ENCODE measurements at places on chromosomes 16 and 17.
A peak's percentile ranks its signal among the peaks of the same experiment; 100 is the strongest.

GRCh38 chr17:34519282-34519681 lies 60.1 kb upstream of the TMEM132E start:
- no peak for DNase-seq

DNA sequence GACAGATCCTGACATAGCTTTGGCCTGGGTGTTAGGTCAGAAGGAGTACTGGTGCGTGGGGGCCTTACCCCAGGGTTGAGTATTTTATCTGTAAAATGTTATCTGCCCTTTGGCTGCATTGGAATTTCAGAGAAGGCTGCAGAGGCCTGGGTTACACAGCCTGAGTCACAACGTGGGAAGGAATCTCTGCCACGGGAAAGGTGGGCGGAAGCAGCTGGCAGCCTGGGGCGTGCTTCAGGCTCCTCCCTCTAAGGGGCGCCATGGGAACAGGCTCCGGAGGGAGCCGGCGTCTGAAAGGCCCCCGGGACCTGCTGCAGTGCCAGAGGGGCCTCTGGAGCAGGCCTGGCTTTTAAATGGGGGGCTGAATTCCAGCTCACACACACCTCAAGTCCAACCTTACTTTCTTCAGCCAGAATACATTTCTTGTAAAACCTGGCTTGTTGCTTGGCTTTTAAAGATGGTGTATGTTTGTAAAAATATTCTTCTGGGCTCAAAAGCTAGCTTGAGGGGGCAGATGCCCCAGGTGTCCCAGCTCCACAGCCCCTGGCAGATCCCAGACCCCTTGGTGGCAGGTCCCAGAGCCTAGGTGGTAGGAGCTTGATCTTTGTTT lies 142.2 kb downstream of the RAB11FIP4 start:
- DNase-seq: no peak

DNA sequence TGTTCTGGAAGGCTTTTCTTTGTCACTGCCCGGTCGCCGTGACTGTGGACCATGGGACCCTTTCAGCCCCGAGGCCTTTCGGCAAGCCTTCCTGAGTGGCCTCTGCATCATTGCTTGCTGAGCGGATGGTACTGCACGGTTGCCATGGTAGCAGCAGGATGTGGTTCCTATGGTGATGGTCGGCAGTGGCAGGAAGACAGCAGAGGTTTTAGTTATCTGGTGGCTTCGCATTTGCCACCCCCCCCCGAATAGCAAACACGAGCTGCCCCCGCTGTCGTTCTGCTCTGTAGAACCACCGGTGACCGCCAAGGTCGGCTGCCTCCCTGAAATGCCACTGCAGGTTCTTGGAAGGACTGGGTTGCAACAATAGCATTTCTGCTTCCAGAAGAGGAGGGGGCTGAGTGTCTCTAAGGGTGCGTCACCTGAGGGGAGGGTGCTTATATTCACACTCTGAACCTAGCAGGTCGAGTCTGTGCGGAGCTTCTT lies 76.6 kb downstream of the CMIP start:
- peak; percentile 66 for DNase-seq

- no peak for DNase-seq
These were observed 5.3 kb downstream of the KDM6B start for GRCh38 chr17:7839190-7839875.

- no peak for DNase-seq
These were observed 76.0 kb downstream of the VMP1 start for GRCh38 chr17:59783221-59784047.

- DNase-seq: no peak
These were observed 185.6 kb upstream of the COX10 start for GRCh38 chr17:13883659-13884058.

- DNase-seq: no peak
These were observed 251.4 kb downstream of the SOX9 start for GRCh38 chr17:72372185-72372584.

- no peak for DNase-seq
These were observed 25.5 kb downstream of the MYO18A start for GRCh38 chr17:29154516-29155226.

DNA sequence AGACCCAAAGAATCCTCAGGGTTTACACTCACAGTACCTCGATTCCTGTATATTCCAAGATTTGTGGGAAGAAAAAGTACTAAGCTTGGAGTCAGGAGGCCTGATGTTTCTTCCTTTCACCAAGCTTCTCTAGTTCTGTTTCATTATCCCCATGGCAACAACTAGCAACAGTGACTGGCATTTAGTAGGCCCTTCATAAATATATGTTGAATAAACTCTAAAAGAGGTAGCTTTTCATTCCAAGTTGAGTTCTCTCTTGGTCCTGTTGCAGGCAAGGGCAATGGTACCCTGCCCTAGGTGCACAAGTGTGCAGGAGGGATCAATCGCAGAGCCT lies 527 bp upstream of the UBE2Z start:
- DNase-seq: no peak

- no peak for DNase-seq
These were observed 4.8 kb downstream of the RPA1 start for GRCh38 chr17:1834380-1835149.

DNA sequence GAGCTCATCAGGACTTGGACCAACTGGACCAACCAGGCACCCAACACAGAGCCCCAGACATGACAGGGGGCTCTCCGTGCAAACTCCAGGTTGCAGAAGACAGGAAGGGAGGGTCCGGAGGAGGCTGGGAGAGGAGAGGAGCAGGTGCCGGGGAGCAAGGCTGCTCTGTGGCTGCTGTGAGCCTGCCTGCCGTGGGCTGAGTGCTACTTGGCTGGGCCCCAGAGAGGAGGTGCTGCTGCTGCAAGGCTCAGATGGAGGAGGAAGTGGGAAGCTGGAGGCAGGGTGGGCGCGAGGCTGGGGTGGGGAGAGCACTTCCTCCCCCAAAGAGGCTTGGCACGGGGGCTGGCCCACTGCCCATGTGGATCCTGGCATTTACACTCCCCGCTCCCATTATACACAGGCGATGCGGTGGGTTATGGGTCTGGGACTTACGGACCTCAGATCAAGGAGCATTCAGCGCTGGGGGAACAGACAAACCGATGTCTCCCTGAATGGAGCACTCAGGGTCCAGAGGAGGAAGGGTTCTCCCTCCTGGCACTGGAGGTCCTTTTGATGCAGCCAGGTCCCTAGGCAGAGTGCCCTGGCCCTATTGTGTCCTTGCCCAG lies 15.9 kb downstream of the EPOP start:
- no peak for DNase-seq

GRCh38 chr17:28366605-28367004 lies 1.6 kb upstream of the SEBOX start:
- no peak for DNase-seq

- peak; percentile 77 for DNase-seq
These were observed 2.5 kb downstream of the RNF166 start for GRCh38 chr16:88703486-88704309.

- DNase-seq: no peak
These were observed 9.8 kb downstream of the SCGB1C2 start for GRCh38 chr17:146983-147761.

GRCh38 chr16:3173892-3174617 lies 13.9 kb upstream of the OR1F1 start:
- DNase-seq: no peak

GRCh38 chr17:57352665-57353175 lies 96.4 kb downstream of the MSI2 start:
- no peak for DNase-seq

GRCh38 chr17:62630365-62631085 lies 3.1 kb downstream of the MRC2 start:
- DNase-seq: no peak

DNA sequence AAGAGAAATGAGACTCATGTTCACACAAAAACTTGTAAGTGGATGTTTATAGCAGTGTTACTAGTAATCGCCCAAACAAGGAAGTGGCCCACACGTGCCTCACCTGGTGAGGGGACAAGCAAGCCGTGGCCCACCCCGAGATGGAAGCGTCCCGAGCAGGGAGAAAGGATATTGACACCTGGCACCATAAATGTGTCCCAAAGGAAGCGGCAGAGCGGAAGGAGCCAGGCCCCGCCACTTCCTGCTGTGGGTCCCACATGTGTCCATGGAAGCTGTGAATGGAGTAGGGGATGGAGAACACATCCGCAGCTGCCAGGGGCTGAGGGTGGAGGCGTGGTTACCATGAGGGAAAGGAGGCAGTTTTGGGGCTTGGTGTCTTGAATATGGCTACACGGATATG lies 18.9 kb downstream of the KCNJ18 start:
- DNase-seq: no peak

- no peak for DNase-seq
These were observed 94.2 kb upstream of the PLCG2 start for GRCh38 chr16:81684901-81685300.

DNA sequence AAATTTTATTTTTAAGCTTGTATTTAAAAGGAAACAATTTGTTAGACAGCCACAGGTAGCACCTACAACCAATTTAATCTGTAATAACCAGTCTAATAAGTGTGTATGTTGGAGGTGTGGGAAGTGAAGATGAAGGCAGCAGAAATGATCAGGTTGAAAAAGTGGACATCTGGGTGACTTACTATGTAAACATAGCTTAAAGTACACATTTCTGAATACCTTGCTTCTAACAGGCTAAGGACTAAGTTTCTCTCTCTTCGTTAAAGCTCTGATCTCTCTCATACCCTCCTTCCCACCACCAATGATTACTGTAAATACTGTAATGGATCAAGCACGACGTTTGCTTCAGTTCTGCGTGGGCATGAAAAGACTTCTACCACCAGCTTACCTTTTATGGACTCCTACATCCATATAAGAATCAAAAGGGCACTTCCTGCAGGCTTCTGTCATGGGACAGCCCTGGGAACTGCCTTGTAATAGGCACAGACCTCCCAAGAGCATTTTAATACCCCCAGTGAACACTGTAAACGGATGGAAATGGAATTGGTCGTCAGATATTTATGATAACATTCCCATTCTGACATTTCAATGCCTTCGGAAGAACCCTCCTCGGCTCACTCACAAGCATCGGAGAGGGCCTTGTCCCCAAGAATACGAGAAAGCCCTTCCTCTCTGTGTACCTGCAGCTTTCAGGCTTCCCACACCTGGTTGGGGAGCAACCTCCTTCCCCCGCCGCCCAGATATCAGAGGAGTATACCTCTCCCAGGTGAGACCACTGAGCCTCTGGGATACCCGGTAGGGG lies 700 bp downstream of the CCDC43 start:
- DNase-seq: no peak

DNA sequence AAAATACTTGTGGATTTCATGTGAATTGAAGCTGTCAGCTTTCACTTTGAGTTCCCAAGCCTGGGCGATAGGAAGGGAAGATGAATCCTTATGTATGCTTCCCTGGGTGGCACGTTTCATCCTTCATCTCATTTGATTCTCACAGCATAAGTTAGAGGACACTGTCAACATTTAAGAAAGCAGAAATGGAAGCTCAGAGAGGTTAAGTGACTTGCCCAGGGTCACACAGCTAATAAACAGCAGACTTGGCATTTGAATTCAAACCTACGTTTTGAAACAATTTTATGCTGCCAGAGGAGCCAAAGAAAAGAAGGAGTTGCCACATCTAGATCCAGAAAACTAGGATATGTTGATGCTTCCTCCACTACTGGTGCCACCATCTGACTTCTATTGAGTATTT lies 108.3 kb upstream of the GPR139 start:
- no peak for DNase-seq

DNA sequence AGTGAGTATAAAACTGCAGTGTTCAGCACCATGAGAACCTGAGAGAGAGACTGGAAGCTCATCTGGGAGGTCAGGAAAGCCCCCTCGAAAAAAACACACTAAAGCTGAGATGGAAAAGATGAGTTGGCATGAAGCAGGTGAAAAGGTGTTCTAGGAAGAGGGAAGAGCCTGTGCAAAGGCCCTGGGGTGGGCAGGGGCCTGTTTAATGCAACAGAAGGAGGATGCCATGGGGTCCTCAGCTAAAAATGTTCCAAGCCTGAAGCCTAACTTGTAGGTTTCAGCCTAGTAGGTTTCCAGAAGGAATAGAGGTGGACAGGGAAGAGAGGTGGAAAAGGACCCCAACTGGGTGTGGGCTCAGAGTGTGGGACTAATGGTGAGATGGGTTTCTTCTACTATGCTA lies 242.3 kb upstream of the ZFHX3 start:
- DNase-seq: no peak

- no peak for DNase-seq
These were observed 9.2 kb upstream of the UBALD2 start for GRCh38 chr17:76255801-76256429.

DNA sequence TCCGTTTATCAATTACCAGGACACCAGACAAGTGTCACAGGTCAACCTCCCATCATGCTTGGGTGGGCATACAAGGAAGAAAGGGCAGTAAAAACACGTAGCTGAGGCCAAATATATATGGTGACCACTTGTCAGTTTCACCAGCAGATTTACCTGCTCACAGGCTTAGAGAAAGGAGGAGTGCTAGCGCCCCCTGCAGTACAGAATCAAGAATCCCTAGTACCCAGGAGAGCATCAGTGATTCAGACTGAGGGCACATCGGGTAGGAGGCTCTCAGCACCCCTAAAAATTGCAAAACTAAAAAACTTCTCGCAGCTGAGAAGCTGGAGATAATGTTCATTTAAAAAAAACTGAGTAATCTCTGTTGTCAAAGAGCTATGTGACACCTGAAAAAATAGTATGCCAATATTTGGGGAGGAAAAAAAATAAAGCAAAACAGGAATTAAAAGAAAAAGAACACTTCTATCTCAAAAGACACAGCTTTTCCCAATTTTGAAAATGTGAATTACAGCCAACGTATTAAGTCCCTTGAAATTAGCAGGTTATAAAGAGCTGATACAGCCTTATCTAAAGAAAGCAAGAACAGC lies 21.2 kb upstream of the MON1B start:
- no peak for DNase-seq

- no peak for DNase-seq
These were observed 46.1 kb upstream of the NLK start for GRCh38 chr17:27996202-27997043.

DNA sequence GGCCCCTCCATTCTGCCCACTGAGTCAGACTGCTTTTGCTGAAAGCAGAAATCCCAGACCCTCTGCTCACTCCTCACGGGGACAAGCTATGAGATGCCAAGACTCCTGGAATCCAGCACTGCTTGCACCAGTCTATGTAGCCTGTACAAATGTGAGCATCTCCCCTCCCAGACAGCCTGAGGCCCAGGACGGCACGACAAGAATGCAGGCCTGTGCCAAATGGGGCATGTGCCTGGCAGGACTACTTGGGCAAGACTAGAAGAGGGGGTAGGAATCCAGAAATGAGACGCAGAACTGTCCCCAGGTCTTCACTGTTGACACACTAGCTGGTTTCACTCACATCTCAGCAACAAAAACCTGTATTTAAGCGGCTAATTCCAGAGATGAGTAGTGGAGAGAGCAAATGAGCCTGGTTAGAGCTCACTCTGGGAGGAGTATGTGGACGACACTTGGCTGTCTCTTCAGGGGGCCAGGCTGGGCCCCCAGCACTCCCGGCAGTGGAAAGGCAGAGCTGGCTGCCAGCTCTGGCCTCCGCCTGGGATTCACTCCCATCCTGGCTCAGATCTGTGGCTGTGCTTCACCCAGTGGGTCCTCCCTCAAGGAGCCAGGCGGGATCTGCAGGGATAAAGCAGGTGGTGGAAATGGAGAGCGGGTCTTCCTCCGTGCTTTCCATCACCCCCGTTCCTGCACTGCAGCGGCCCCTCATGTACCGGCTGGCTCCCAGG lies 2.9 kb upstream of the MYO1C start:
- no peak for DNase-seq

GRCh38 chr16:70556063-70556462 lies 32.4 kb downstream of the SF3B3 start:
- no peak for DNase-seq

- no peak for DNase-seq
These were observed 111.7 kb downstream of the SYCE1L start for GRCh38 chr16:77310877-77311276.

Measured in stimulated activated CD8-positive, alpha-beta memory T cell treated with anti-CD3 and anti-CD28 coated beads, Interleukin-4, amount 100 ng/mL, for 24 hours (primary cell).